ENCODE measurements at places on chromosomes 4 and X.

DNA sequence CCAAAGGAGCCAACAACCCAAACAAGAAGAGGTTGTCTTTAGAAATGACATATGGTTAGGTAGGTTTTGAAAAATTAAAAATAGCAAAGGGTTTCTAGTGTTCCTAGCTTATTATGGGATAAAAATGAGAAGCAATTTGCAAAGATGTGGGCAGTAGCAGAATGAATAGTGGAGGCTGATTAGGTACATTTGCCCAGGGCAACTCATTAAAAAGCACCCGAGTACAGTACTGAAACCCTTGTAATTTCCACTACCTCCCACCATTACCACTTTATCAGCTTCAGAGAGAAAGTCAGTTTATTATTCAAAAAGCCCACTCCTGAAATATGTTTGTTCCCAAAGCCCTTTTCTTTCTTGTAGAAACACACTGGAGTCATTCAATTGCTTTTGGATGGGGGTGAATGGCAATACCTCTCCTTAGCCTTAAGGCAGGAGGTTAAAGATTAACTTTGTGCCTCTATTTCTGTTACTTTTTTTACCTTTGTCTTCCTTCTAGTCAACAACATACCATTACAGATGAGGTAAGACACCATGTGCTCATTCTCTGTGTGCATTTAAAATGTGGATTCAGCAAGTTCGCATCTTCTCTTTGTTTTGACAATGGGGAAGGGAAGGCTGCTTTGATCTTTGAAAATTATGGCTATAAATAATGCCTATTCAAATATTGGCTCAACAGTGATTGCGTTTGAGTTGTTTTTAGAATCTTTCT lies 353.8 kb upstream of the CASK start:
- no peak for DNase-seq

DNA sequence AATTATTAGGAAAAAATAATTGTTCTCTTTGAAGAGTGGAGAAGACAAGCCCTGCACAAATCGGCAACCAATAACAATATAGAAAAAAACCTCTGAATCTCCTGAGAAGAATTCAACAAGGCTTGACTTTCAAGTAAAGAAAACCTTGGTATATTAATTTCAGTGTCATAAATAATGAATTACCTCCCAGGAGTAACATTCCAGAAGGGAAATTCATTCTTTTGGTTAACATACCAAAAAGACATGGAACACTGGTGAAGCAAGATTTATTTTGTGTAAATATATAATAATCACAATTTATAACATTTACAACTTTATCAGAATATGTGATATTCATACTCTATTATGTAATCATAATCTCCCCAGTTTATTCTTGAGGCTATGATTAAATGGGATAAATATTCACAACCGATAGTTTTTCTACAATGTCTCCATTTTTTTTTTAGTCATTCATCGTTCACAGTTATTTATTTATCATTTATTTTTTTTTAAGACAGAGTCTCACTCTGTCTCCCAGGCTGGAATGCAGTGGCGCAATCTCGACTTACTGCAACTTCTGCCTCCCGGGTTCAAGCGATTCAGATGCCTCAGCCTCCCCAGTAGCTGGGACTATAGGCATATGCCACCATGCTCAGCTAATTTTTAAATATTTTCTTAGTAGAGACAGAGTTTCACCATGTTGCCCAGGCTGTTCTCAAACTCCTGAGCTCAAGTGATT lies 53.0 kb upstream of the RPS6KA6 start:
- no peak for DNase-seq

DNA sequence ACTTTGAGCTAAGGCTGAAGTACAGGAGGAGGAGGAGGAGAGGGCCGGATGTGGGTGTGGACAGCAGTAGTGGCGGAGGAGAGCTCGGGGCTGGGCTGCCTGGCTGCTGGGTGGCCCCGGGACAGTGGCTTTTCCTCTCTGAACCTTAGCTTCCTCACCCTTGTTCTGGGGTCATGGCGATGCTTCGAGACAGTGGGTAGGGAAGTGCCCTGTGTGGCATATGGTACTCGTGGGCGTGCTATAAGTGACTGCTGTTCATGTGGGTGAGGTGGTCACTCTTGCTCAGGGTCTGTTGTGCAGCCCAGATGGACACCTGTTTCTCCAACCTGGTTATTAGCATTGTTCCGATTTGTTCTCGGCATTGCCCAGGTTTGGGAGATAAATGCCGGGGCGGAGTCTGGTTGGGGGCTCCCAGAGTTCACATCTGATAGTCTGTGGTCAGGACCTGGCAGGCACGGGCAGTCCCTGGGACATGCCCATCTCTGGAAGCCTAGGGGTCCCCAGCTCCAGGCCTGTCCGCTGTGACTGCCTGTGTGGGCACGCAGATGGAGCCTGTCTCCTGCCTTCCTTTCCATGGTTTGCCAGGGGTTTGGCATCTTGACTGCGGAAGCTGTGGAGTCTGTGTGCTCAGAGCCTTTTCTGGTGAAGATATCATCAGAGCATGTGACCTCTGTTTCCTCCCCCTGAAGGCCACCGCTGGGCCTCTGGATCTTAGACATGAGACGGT lies 4.9 kb upstream of the CPZ start:
- no peak for DNase-seq

DNA sequence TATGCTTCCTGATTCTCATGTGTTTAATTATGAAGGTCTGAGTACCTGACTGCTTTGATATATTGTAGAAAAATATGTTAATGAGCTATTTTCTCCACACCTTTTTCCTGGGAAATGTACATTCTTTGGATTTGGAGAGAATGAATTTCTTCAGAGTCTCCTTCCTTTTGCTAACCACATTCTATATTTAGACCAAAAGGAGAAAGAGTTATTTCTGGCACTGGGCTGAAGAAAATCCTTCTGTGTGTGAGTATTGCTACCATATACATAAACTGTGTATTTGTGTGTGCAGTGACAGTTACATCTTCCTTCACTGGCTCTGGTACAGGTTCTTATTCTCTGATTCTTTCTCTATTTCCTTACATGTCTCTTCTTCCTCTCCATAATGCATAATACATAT lies 44.5 kb upstream of the PGRMC2 start:
- DNase-seq = no peak

DNA sequence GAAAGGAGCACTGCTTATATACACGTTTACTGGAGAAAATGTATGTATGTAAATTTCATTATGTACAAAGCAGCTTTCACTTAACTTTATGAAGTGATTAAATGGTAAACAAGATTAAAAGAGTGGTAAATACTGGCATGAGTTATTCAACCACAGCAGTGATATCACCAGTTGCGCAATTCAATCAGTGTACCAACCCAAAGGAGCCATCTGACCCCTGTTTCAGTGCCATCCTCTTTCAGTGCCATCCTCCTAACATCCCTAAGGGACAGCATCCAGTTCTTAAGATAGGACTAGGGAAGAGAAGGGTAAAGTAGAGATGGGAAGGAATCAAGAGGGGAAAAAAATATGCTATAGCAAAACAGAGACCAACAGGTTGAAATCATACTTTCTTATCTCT lies 16.2 kb downstream of the HPF1 start:
- DNase-seq = no peak

DNA sequence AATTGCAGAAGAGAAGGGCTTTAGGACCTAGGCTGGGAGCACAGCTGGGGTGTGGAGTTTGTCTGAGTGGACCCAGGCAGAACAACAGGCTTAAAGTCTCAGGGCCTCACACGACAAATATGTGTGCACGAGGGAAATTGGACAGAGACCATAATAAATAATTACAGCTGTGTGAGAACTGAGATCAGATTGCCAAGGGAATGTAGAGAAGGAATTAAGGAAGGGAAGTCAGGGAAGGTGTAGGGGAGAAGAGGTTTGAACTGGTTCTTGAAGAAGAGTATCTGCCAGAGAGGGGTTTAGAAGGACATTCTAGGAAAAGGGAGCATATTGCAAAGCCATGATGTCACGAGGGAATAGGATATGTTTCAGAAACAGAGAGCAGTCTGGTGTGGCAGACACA lies 120.7 kb upstream of the TSPAN5 start:
- no peak for DNase-seq

GRCh38 chrX:43450355-43450754 lies 205.7 kb upstream of the MAOA start:
- DNase-seq = no peak

DNA sequence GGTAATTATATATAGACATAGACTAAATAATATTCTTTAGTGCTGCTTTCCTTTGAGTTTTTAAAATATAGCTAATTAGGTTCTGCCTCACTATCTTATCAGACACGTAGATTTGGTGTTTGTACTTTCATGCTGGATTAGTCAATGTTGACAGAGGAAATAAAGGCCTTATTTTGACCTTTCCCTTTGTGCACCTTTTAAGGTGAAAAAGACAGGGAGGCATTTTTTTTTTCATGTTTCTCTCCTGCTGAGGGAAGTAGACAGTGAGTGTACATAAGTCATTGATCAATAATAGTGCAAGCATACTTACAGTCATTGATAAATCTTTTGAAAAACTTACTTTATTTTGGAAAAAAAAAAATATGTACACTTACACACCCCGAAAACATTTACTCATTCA lies 467.8 kb downstream of the GRXCR1 start:
- DNase-seq = no peak

DNA sequence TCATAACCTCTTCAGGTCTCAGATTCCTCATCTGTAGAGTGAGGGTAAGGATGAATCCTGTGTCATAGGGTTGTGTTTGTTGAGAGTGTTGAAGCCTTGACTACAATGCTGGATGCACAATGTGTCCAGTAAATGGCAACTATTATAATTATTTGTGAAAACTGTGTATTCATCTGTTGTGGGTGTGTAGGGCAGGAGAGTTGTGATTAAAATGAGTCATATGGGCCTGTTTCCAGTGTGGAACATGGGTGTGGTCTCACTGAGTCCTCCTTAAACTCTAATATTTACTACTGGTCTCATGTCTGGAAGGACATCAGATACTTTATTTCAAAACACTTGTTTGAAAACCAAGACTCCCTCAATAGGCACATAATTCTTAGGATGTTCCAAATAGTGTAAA lies 208.5 kb upstream of the CASK start:
- DNase-seq = no peak

DNA sequence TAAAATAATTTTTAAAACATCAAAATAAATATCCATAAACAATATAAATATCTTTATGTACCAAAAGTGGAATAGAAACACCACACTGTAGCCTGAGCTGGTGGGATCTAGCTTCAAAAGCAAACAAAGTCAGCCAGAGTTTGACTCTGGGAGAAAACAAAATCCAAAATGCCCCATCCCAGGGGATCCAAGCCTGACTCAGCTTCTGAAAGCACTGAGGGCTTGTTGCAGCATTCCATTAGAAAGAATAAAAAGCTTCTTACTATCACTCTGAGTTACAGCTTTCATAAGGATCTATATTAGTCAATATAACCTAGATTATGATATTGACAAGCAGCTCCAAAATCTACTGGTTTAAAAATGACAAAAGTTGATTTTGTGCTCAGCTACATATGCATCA lies 149.7 kb upstream of the ANKRD50 start:
- no peak for DNase-seq

All from activated CD4-positive, alpha-beta T cell treated with anti-CD3 and anti-CD28 coated beads, Interleukin-2, Interleukin-6, amounts not matched to agents 100 ng/mL and 50 ng/mL, durations not matched to agents 16 hours and 8 hours (primary cell).